ENCODE measurements at places on chromosomes 7 and 10.

GRCh38 chr7:3552499-3552898 lies 251.4 kb downstream of the SDK1 start:
- no peak for DNase-seq

DNA sequence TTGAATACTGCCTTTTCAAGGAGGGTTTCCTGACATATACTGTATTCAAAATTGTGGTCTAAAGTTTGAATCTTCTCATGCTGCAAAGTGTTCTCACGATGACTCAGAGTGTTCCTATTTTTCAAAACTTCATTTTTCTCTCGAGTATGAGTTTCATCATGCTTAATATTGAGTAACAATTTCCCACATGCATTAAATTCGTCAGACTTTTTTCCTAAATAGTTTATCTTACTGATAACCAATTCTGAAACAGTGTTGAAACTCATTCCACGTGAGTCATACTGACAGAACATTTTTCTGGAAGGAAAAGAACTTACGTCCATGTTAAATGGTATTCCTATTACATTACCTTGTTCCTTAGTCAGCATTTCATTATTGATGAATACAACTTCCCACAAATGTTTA lies 44.1 kb downstream of the ZNF33B start:
- DNase-seq, result no peak

DNA sequence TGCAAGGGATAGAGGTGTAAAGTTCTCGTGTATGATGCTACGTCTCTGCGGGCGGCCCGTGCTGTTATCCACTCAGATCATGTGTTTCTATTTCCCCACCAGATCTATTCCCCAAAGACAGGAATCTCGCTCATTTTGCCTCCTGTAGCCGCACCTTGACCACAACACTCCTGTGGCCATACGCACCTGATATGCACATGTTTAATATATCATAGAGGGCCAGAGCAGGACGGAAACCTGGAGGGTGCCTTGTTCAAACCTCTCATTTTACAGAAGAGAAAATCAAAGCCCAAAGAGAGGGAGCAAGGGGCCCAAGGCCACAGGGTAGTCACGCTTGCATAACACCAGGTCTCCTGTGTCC lies 37.6 kb downstream of the STRA8 start:
- no peak for DNase-seq

DNA sequence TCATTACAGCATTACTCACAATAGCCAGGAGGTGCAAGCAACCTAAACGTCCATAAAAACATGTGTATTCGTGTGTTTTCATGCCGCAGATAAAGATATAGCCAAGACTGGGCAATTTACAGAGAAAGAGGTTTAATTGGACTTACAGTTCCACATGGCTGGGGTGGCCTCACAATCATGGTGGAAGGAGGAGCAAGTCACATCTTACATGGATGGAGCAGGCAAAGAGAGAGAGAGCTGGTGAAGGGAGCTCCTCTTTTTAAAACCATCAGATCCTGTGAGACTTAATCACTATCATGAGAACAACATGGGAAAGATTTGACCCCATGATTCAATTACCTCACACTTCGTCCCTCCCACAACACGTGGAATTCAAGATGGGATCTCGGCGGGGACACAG lies 33.0 kb downstream of the PDLIM1 start:
- no peak for DNase-seq

GRCh38 chr7:26449175-26450165 lies 157.8 kb downstream of the SNX10 start:
- DNase-seq, result no peak

DNA sequence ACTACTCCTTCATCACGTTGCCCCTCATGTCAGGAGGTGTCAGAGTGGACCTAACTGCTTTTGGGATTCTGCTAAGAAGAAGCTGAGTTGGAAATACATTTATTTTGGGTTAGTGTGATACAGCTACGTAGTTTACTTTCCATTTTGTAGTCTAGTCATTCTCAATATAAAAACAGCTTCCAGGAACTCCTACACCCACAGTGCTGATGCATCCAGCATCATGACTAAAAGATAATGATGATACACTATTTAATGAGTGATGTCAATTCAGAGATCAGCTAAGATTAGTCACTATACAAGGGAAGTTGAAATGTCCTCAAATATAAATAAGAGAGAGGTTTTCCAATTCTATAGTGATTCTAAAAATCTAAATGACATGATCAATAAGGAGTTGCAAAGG lies 264.2 kb upstream of the SLC26A5 start:
- DNase-seq, result no peak

DNA sequence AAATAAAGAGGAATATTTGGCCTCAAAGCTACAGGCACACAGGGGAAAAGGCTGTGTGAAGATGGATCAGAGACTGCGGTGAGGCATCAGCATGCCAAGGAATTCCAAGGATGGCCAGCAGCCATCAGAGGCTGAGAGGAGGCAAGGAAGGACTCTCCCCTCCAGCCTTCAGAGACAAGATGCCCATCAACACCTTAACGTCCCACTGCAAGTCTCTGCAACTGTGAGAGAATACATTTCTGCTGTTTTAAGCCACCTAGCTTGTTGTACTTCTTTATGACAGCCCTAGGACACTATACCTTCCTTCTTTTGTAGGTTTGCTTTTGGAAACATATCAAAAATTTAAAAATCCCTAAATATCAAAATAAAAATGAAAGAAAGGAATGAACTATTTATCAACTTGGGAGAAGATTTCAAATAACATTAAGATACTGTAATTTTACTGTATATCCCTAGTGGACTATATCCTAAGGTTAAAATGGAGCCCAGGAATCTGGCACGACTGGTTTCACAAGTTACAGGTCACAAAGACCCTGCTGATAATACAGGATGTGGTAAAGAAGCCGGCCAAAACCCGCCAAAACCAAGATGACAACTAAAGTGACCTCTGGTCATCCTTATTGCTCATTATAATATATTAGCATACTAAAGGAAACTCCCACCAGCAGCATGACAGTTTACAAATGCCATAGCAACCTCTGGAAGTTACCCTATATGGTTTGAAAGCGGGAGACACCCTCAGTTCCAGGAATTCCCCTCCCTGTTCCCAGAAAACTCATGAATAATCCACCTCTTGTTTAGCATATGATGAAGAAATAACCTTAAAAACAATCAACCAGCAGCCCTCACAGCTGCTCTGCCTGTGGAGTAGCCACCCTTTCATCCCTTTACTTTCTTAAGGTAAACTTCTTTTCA lies 185.2 kb downstream of the AVL9 start:
- DNase-seq, result no peak

- DNase-seq, result no peak
Observed at GRCh38 chr7:149570784-149571183, 73.2 kb upstream of the ZNF746 start.

GRCh38 chr10:115963848-115964247 lies 309.2 kb downstream of the GFRA1 start:
- no peak for DNase-seq

DNA sequence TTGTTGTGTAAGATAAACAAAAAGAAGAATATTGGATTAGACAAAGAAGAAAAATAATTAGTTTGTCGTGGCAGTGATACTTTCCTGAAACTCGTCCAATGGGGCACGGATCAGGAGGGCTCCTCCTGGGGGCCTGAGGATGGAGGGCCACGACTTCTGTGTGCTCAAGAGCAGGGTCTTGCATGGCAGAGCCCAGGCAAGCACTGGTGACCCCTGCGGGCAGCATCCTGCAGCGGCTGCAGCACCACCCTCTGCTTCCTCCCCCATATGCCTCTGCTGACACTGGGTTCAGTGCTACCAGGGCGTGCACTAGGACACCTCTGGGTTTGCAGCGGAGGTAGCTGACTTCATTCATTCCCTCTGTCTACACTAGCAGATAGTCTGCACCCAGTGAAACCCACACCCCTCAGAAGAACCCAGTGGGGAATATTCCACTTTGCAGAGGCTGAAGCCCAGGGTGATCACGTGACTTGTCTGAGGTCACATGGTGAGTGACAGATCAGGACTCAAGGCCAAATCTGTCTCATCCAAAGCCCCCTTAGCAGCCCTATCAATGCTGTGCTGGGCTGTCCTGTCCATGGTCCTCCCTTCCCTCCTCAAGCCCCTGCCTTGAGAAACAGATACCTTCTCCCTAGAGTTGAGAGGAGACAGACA lies 375.5 kb downstream of the TCERG1L start:
- DNase-seq, result no peak

DNA sequence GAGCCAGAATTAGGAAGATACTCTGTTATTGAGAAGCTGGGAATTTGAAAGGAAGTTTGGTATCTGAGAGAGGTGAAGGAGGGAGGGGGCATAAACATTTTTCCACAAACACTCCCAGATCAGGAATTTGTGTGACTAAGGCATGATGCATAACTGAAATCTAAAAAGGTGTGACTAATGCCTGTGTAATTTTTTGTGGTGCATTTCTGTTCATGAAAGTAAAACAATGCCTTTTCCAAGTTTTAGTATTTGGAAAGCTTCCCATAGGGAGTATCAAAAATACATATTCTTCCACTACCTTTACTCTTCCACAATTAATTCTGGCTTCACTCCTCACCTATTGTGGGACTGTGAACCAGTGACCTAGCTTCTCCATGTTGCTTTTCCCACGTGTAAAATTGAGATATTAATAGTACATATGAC lies 56.4 kb upstream of the CAV2 start:
- no peak for DNase-seq

- no peak for DNase-seq
Observed at GRCh38 chr10:93006435-93007039, 54.1 kb upstream of the CYP26C1 start.

GRCh38 chr7:157962458-157963306 lies 624.9 kb downstream of the PTPRN2 start:
- DNase-seq, result no peak

DNA sequence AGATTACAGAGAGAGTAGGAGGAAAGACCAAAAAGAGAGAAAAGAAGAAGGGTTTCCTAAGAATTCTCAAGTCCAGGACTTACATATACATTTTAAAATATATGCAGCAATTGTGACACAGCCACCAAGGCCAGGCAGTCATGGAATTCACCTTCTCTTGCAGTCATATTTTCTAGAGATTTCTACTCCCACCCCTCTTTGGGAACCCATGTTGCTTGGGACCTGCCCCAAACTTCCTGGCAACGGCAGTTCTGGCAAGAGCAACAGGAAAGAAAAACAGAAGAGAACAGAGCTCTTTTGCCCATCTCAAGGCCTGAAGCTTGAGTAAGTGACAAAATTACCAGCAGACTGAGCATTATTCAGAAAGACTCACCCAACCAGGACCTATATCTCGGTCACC lies 128.3 kb upstream of the ASAH2 start:
- no peak for DNase-seq

DNA sequence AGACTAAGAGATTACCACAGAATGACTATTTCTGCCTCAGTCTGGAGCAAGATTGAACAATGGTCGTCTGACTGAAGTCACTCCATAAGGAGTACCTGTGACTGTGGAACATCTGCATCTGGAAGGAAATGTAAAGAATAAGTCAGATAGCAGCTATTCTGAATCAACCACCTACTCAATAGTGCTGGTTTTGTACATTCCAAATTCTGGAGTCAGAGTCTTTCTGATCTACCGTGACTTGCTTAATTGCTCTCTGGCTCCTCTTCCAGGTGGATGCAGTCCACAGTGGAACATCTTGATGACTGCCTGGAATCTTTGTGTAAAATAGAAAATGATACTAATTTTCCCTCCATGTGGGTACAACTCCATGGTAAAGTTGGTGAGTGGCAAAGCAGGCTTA lies 156.3 kb upstream of the SEMA3C start:
- no peak for DNase-seq

GRCh38 chr7:82578430-82578829 lies 134.9 kb upstream of the CACNA2D1 start:
- DNase-seq, result no peak

- no peak for DNase-seq
Observed at GRCh38 chr10:44902941-44903545, 8.1 kb upstream of the TMEM72 start.

GRCh38 chr7:37782166-37782565 lies 66.2 kb upstream of the NME8 start:
- DNase-seq, result no peak

DNA sequence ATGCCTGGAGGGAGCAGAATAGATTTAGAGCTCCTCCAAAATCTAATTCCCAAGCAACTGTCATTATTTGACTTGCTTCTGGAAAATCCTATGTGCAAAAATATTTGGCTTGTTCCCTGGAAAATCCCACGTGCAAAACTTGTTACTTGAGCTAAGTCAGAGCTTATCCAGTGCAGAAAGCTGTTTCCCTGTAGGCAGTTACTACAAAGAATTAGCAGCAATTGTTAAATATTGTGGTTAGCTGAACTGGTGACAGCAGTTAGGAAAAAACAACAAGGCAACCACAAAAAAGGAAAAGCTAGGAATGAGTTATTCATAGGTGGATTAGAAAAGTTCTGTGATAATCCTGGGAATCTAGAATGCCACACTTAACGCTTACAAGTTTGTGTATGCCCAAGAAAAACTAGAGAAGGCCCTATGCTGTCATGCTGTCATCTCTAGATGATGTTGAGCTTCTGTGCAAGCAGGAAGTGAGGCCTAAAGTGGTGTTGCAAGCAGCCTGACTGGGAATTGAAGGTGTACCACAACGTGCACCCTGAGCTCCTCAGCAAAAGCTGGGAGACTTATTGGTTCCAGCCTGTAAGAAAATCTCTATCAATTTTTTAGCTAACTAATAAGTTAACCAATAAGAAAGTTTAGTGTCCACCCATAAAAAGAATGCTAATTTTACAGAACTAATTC lies 738.6 kb upstream of the LRRTM3 start:
- DNase-seq, result no peak

DNA sequence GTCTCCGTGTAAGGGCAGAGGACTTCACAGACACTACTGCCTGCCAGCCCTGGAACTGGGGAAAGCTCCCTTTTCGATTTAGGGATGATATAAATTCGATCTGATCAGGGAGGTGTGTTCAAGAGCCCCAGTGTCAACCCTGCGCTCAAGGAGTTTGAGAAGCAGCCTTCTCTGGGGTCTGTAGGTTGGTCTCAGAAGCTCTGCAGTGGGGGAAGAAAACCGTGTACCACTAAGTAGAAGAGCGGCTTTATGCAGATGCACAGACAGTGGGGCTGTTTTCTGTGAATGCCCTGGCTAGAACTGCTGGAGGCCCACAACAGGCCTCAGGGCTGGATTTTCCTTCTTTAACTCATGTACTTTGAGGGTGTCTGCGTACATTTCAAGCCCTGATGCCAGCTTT lies 6.3 kb upstream of the TBX20 start:
- DNase-seq, result no peak

DNA sequence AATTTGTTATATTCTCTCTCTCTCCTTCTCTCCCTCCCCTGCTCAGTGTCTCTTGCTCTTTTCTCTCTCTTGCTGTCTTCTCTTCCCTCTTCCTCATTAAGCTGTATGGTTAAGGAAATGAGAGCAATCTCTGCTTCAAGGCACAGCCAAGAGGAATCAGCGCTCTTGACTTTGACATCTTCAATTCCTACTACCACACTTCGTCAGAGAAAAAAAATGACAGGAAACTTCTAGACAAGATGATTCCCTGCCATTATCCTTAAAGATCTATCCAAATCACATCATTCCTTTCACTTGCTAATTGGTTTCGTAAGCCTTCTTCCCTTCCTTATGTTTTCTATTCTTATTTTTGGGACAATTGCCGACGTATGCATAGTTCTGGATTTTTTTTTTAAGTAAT lies 425.0 kb downstream of the KCNMA1 start:
- no peak for DNase-seq

Measured in heart left ventricle (tissue), 16 donors.